ENCODE measurements at places on chromosomes 2 and 18.
A peak's percentile ranks its signal among the peaks of the same experiment; 100 is the strongest.

DNA sequence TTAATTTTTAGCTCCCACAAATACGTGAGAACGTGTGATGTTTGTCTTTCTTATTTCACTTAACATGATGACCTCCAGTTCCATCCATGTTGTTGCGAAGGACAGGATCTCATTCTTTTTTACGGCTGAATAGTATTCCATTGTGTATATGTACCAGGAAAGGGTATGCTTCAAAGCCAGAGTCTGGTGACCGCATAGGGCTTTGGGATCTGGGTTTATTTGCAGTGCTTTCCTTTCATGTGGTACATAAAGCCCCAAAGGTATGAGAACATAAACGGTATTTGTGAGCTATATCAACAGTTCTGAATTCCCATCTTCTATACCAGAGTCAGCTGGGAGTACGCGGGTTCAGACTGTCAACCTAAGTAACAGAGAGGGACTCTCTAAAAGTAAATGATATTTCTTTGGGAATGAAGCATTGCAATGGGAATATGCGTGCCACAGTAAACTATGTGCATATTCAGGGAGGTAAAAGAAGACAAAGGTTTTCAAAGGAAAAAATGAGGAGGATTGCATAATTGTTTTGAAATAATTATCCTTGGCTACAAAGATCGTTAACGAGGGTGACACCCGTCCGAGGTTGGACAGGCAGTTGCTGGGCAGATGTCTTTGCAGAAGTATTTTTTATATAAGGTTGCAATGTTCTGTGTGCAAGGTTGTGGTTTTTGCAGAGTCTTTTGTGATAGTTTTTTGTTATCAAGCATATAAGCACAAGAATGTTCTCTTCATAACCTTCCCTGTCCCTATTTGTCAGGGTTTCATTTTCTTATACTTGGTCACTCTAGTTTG, 24.4 kb downstream of the CRYGD start:
- no peak for DNase-seq

DNA sequence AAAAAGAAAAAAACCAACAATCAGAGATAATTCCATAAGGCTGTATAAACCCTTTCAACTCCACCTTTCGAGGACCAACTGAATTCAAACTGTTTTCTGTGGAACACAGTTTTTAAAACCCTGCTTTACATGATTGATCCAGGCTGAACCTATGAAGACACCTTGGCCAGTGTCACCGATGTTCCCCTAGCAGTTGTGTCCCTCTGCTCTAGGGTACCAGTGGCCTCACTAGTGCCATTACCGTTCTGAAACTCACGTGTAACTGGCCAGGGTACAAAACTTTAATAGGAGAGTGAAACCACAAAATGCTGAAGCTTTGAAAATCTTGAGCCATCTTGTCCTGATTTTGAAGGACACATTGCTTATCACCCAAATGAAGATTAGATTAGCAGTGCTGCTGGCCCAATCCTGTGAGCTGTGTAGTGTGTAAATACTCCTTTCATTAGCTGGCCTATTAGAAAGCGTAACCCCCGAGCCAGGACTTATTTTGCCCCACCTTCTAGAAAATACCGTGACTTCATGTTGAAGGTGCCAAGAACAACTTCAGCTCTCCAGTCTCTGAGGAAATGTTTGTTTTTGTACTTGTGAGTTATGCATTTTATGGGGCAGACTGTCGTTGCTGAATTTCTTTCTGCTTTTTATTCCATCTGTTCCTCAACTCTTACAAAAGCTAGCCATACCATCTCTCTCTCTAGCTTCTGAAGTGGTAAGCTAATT, 147.8 kb upstream of the MAP3K20 start:
- no peak for DNase-seq

GRCh38 chr2:142259356-142259755, 128.5 kb upstream of the LRP1B start:
- no peak for DNase-seq

- DNase-seq = no peak
These were observed 19.2 kb upstream of the SPATA3 start for GRCh38 chr2:230976671-230977171.

GRCh38 chr18:57081899-57082298, 65.0 kb upstream of the BOD1L2 start:
- DNase-seq = no peak

DNA sequence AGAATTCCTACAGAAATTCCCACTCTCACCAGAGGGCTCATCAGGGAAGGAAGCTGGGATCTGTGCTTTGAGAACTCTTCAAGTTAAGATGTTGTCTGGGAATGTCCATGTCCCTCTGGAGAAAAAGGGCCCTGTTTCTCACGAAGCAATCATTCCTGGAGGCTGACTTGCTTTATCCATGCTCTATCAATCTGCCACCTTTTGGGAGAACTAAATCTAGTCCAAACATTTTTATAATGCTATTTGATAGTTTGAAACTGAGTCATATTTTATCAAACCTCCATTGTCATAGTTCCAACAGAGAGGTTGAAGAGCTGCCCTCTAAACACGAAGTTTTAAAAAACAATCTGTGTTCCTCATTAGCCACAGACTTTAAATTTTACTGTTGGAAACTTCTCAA, 219.2 kb downstream of the MTX2 start:
- no peak for DNase-seq

DNA sequence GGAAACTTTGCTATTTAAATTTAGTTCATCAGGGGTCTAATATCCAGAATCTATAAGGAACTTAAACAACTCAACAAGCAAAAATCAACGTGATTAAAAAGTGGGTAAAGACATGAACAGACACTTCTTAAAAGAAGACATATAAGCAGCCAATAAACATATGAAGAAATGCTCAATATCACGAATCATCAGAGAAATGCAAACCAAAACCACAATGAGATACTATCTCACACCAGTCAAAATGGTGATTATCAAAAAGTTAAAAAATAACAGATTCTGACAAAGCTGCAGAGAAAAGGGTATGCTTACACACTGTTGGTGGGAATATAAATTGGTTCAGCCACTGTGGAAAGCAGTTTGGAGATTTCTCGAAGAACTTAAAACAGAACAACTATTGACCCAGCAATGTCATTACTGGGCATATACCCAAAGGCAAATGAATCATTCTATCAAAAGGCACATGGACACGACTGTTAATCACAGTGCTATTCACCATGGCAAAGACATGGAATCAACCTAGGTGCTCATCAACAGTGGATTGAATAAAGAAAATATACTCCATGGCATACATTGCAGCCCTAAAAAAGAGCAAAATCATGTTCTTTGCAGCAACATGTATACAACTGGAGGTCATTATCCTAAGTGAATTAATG, 189.9 kb downstream of the SLC4A10 start:
- no peak for DNase-seq

GRCh38 chr2:14551069-14551468, 81.4 kb upstream of the LRATD1 start:
- DNase-seq = no peak

- peak; percentile 6 for DNase-seq
These were observed 53.4 kb downstream of the THADA start for GRCh38 chr2:43542285-43542933.

DNA sequence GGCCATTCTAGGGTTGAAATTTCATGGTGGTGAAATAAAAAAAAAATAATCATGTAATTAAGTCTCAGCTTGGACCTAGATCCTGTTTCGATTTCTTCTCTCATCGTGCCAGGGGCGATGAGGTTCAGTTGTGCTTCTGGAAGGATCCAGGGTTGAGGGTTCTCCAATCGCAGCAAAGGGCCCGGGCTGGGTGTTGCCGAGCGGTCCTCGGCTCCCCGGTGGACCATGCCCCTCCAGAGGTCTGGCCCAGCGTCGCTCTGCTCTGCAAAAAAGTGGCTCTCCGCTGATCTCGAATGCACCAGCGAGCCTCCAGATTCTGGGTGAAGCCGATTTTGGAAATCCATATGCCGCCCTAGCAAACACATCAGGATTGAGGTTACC, 39.0 kb downstream of the EN1 start:
- DNase-seq = no peak

GRCh38 chr2:6452702-6453481, 412.8 kb downstream of the CMPK2 start:
- no peak for DNase-seq

- no peak for DNase-seq
These were observed 37.0 kb downstream of the STK39 start for GRCh38 chr2:168210216-168210894.

DNA sequence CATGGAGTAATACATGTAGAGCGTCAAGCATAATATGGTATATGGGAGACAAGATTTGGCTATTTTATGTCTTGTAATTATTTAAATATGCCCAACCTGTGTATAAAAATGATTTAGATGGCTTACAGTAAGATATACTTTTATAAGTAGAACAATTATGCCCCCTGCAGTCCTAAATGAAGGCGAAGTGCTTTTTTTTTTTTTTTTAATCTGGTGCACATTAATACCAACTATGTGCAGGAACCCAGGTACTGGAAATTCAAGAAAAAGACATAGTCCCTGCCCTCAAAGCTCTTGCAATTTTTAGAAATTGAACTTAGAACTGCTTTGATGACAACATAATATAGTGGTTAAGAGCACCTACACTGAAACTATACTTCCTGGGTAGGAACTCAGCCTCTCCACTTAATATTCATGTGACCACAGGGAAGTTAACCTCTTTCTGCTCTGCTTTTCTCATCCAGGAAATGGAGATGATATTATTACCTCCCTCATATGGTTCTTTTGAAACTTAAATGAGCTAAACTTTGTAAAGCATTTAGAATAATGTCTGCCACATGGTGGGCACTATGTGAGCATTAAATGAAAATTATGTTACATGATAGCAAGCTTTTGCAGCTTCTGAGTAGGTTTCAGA, 38.1 kb downstream of the AFTPH start:
- DNase-seq = no peak
